ENCODE measurements at places on chromosomes 12 and 14. TPM values are rescaled to one million over a fixed set of nuclear protein-coding genes. Genes with fewer than 3 reads are reported as not detected.

DNA sequence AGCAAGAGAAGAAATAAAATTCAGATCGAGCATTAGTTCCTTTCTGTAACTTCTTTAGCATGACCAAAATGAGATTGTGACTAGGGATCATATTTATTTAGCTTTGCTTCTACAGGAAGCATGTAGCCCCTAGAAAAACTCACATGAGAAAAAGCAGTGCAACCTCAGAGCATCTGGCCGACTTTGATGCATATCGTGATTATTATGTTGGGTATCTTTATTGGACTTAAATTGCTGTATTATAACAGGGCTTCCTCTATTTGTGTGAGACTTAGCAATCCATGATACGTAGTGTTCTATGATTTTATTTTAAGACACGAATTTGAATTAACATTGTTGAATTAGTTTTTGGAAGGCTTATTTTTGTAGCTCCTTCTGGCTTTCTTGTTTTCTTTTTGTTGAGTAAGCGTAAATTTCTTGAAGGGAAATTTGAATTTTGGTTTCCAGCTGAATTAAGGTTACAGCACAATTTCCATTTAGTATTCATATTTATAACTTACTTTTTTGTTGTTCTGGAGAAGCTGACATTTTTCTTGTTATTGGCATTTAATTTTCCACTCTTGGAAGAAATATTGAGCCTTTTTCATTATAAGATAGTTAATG lies 33.9 kb downstream of the WASHC4 start:
- no peak for DNase-seq

DNA sequence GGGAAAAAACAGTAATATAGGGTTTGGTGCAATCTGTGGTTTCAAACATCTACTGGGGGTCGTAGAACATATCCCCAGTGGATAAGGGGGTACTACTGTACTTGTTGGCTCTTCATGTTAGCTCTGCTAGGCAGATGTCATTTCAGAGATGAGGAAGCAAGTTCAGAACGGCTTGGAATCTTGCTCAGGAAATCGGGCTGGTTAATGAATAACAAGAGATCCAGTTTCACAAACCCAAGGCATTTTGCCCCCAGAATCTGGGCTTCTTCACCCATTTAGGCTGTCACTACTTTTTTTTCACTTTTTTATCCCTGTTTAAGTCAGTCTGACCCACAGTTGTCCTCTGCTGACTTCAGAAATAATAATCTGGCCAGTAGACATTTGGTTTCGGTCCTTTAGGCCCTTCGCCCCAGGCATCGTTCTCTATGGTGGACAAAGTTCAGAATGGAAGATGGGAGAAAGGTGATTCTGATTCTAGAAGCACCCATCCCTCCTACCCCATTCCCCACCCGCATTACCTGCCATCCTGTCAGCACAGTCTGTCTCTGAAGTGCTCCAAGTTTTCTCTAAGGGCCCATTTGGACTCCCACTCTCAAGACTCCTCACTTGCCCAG lies 4.5 kb downstream of the SUOX start:
- no peak for DNase-seq

DNA sequence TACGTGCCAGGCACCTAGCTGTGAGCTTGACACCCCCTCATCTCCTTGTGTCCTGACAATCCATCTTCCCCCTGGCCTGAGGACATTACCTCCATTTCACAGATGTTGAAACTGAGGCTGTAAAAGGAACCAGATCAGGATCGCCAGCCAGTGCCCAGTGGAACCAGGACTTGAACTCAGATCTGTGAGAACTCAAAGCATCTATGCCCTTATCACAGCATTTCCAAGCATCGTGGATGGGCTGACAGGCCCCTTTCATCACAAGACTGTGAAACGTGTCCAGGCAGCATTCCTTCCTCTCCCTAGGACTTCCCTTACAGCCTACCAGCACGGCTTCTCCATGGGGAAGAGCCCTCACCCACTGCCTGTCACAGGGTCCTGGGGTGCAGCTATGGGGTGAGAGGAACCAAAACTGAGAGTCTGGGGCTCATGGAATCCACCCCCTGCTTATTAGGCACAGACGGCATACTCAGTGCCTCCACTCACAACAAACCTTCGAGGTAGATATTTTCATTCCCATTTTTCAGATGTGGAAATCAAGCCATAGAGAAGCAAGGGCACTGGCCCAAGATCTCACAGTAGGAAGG lies 26.9 kb downstream of the CMKLR1 start:
- DNase-seq = no peak

DNA sequence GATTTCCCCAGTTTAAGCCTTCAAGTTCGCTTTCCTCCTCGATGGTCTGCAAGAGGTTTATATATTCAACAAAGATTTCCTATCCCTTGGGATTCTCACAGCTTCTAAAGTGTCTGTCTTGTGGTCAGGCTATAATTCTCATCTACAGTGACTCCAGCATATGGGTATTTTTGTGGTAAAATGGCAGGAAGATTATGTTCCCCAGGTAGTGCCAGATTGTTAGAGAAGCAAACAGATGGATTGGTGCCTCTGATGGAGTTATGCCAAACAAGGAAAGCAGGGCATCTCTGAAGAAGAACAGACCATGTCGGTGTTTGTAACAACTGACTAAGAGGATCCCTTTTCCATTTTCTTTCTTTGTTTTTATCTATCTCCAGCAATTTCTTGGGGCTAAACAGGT lies 5.5 kb upstream of the CCDC175 start:
- no peak for DNase-seq

GRCh38 chr12:102955926-102956737 lies 1.3 kb upstream of the ASCL1 start:
- DNase-seq = no peak

DNA sequence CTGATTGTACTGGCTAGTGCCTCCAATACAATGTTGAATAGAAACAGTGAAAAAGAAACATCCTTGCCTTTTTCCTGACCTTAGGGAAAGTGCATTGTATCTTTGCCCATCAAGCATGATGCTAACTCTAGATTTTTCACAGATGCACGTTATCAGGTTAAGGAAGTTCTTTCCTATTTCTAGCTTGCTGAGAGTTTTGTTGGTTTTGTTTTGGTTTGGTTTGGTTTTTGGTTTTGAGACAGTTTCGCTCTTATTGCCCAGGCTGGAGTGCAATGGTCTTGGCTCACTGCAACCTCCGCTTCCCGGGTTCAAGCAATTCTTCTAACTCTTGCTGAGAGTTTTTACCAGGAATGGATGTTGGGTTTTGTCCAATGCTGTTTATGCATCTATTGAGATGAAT lies 89.0 kb downstream of the BRMS1L start:
- no peak for DNase-seq

- no peak for DNase-seq
Observed at GRCh38 chr12:109606320-109607028, 32.9 kb downstream of the MVK start.

GRCh38 chr12:55906056-55906455 lies 21.6 kb downstream of the PYM1 start:
- no peak for DNase-seq

Gene PDE6H
- not detected for polyA plus RNA-seq

Gene MIP
- polyA plus RNA-seq = not detected

Gene RPL10L
- not detected for polyA plus RNA-seq

Gene KTN1
- 165 TPM for polyA plus RNA-seq

Gene TAS2R30
- 0.51 TPM for polyA plus RNA-seq

Measured in right lung (tissue), 10 donors.